CD4-positive, alpha-beta T cell treated with Interleukin-1 beta for 1 hour (primary cell): ENCODE measurements at places on chromosomes 7 and 10.

DNA sequence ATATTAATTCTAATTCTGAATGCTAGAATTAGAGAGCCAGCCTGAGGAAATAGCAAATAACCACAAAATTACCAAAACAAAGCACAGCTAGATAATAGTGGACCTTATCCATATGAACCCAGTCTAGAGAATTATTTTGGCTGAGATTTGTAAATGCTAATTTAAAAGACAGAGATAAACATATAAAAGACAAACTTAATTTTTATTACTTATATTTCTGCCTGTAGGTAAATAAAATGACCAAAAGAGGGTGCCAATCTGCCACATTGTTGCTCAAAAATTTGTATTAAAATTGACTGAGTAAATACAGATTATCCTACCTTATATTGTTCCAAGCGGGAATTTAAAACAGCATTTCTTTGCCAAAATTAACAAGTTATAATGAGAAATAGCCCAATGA is 20.2 kb downstream of the RTKN2 start:
- DNase-seq: no peak

DNA sequence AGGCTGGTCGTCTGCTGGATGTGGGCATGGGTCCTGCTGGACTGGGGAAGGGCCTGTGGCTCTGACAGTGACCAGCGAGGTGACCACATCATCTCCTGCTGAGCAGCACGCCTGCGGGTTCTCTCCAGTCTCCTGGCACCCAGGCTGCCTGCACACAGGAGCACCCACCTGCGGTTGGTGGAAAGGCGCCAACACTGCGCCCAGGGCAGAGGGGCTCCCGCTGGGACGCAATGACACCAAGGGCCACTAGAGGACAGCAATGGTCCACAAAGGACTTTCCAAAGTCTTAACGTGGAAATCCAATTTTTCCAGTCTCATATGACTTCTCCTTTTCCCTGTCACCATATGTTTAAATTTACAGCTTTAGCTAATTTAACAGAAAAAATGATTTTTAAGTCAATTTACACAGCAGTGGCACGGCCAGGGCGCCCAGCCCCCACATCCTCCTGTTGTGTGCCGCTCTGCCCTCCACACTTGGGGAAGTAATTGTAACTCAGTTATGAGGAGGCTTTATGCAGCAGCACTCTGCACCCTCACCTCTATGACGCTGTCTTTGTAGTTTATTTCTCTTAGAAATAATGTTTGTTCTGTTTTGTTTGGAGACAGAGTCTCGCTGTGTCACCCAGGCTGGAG is 38.1 kb downstream of the CFAP46 start:
- no peak for DNase-seq

GRCh38 chr10:51770709-51771108 is 71.3 kb upstream of the CSTF2T start:
- DNase-seq: no peak

DNA sequence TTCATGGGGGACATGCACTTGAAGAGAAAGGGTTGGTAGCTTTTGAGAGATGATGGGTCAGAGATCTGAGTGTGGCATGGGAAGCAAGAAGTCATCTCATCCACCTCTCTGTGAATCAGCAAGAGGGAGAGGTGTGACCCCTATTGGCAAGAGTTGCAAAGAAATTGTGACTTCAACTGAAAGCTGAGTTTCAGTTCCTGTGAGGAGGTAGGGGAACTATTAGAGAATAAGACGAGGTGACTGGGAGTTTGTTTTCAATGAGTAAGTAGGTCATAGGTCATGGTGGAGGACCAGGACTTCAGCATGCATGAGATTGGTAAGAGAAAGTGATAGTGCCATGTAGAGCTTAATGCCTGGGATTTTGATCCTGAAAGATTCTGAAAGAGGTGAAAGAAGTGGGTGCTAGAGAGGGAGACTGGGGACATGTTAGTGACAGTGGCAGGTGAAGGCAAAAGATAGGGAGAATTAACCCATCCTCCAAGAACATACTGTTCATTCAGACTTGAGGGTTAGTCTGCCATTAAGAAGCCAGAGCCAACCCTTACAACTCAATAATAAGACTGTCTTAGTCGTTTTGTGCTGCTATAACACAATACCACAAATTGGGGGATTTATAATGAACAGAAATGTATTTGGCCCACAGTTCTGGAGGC is 75.5 kb upstream of the CAPZA2 start:
- peak; percentile 6 for DNase-seq

GRCh38 chr7:81233208-81233940 is 314.5 kb upstream of the SEMA3C start:
- no peak for DNase-seq

DNA sequence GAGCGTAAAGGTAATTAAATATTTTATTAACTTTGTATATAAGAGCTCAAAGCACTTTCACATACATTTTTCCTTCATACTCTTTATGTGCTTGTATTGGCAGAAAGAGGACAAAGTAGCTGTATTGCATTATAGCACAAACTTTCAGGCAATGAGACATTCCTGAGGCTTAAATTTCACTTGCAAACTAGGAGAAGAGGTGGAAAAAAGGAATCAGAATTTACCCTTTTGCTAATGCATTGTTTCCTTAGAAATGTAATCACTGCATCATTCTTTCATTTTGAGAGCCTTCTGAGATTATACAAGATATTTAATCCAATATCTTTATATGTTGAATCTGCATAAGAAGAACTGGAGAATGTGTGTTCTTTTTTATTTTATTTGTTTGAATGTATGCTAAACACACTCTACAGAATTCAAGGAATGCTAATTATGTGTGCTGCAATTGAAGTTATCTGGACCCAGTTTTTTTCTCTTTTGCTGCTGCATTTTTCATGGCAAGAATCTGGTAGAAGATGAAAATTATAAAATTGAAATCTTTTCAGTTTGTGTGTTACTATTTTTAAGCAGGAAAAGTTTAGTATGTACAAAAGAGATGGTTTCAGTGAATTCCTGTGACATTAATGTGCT is 185.1 kb downstream of the NXPH1 start:
- no peak for DNase-seq

- DNase-seq: no peak
These were observed 22.4 kb upstream of the CYTH3 start for GRCh38 chr7:6294839-6295238.

DNA sequence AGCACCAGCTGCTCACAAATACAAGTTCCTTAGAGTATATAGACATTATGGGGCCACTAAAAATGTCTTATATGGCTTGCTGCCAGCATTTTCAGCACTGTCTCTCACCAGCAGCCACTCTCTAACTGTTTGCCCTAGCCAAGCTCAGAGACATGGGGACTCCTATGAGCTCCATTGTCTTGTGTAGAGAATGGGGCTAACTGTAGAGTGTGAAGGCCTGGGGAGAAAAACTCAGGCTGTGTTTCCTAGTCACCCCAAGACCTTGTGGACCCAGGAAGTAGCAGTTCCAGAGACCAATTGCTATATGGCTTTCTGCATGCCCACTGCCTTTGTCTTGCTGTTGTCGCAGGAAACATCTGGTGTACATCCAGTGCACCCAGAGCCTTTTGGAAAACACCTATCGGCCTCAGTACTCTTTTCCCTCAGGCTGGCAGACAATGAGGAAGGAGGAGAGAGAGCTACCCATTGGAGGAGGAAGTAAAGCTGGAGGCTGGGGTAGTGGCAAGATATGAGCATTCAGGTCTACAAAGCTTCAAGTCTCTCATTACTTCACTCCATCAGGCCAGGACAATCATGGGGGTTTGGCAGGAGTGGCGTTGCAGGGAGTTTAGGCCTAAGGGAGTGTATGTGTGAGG is 28.4 kb downstream of the ENTPD1 start:
- peak; percentile 3 for DNase-seq

GRCh38 chr7:46791188-46791587 is 790.7 kb downstream of the TNS3 start:
- DNase-seq: no peak

GRCh38 chr10:2978111-2978510 is 89.2 kb upstream of the PFKP start:
- DNase-seq: peak; percentile 11

DNA sequence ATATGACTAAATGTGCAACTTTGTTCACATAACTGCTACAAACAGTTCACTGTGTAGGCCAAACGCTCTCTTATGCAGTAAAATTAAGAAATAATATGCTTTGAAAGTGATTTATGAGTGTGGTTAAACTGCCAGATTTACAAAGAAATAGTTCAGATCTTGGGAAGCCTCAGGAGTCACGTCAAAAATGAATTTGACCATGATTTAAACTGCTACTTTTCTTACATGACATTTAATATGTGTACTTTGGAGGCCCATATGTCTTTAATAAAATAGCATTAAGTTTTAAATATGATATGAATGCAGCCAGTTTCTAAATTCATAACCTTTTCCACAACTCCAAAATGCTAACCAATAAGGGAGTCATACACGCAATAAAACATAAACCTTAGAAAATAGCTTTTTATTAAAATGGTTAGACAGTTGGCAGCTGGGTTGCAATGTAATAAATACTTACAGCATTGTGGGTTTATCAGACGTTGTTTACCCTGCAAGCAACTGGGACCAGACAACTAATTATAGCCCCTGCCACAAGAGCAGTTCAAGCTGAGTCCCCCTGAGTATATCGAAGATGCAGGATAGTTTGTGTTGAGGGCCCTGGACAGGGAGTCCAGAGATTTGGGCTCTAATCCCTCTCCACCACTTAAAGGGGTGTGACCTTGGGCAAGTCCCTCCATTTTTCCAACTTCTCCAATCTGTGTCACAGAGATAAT is 640.4 kb downstream of the LRMDA start:
- no peak for DNase-seq

DNA sequence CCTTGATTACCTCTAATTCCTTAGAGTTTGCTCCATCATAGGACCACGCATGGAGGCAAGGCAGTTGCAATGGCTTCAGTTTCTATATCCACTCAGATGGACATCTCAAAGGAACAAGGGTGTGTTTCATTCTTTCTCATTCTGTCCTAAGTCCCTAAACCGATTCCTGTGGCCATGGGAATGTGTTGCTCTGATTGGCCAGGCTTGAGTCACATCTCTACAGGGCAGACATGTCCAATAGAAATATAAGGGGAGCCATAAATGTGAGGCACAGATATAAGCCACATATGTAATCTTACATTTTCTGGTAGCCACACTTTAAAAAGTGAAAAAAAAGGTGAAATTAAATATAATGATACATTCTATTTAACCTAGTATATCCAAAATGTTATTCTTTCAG is 16.9 kb upstream of the DLD start:
- DNase-seq: no peak

DNA sequence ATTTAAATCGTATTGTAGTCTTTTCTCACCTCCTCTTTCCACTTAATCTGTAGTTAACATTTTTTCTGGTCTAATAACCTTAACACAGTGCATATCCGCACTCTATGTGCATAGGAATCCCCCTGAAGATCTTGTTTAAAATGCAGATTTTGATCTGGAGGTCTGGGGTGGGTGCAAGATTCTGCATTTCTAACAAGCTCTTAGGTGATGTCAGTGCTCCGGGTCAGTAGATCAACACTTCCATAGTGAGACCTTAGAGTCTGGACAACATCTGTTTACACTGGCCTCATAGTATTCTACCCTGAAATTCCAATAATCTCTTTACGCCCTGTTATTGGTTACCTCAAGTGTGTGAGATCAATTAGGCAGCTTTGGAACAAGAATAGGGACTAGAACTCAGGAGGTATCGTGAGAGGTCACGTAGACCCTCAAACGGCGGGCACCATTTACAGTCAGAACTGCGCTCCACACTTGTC is 434 bp upstream of the PLEKHA8 start:
- no peak for DNase-seq

DNA sequence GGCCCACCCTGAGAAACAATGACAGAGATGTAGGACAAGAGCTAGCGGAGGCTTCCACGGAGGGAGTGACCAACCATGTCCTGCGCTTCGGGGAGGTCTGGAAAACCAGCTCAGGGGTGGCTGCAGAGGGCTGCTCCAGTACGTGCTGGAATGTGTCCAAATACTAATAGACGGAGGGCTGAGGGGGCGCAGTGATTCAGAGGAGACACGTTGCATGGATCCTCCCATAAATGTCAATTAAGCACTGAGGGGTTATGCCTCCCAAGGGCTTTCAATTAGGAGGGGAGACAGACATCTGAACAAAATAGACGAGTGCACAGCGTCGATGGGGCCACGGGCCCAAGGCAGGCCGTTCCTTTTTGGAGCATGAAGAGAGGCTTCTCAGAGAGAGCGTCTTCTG is 51.0 kb upstream of the NPS start:
- DNase-seq: no peak

DNA sequence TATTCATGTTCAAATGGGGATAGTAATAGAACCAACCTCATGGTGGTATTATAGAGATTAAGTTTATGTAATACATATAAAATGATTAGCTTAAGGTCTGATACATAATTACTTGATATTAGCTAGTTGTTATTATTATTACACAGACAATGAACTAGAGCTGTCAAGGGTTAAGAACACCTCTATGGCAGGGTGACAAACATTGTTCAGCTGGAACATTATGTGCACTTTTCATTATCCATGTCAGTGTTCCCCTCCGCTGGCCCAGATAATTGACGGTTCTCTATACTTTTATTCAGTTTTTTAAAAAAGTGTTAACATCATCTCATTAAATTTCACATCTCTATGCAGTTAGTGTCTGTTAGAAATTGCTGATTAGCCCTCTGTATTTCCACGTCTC is 142.1 kb downstream of the CDK14 start:
- DNase-seq: no peak

DNA sequence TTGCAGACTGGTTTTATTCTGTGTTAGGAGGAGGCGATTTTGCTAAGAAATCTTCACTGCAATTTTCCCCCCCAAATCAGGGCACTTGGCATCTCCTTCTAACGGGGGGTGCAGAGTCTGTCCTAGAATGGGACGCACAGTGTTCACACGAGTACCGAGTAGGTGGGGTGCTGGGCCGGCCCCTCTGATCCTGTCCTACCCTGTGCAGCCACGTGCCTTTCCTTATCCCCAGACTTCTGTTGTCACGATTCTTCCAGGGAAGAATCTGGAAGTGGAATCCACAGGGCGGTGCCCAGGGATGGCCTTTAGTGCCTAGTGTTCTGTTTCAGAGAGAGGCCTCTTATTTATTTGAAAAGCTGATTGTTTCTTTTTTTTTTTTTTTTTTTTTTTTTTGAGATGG is 16.4 kb downstream of the CUX1 start:
- DNase-seq: no peak

GRCh38 chr10:77524281-77524711 is 113.3 kb downstream of the KCNMA1 start:
- no peak for DNase-seq

- no peak for DNase-seq
These were observed 44.9 kb downstream of the DRGX start for GRCh38 chr10:49350846-49351532.

DNA sequence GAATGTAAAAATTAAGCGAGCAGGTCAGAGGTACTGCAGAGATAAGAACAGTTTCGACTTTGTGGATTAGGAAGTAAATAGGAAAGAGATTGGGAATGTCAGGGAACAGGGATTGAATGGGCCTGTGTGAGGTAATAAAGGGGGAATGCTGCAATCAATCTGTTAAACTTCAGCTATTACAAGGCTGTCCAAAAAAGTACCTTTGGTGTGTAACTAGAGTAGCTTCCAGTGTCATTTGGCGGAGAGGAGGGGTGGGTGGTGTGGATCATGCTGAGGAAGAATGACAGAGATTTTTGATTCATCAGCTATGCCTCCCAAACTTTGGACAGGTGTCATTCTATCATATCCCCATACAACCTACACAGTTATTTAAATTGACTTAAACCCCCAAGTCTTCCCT is 128.2 kb upstream of the RHEB start:
- DNase-seq: no peak
